ENCODE measurements at places on chromosomes 2 and 18.

DNA sequence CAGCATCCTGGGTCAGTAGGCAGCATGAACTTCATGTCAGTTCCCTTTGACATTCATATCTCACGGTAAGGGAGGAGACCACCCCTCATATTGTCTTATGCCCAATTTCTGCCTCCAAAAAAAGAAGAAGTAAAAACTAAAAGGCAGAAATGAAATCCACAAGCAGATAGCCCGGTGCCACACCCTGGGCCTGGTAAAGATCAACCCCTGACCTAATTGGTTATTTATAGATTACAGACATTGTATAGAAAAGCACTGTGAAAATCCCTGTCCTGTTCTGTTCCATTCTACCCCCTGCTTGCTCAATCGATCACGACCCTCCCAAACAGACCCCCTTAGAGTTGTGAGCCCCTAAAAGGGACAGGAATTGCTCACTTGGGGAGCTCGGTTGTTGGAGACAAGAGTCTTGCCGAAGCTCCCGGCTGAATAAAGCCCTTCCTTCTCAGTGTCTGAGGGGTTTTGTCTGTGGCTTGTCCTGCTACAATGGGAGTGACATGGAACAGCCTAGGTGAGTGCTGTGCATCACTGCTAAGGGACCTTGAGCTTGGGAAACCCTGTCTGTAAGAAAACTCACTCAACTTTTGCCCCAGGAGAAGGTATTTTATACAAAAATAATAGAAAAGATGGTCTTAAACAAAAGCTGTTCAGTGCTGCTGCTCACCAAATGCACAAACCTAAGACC is 11.1 kb downstream of the NDUFV2 start:
- no peak for DNase-seq

DNA sequence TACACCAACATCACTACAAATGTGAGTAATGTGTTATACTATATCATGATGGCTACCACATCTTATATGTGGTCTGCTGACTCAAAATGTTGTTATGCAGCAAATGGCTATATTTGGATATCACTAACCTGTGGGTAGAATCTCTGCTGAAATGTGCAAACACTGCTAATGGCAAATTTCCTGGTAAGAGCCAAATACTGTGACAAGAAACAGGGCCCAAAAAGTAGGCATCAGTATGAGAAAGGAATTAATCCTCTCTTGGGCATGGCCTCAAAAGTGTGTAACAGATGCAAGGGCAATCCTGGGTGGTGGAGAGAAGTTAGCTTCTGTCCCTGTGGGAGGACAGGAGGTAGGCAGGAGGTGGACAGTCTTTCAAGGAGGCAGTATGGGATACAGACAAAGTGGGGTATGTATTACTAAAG is 13.3 kb downstream of the ATF2 start:
- DNase-seq, result no peak

GRCh38 chr2:202267495-202267894 is 1.9 kb downstream of the NOP58 start:
- no peak for DNase-seq

DNA sequence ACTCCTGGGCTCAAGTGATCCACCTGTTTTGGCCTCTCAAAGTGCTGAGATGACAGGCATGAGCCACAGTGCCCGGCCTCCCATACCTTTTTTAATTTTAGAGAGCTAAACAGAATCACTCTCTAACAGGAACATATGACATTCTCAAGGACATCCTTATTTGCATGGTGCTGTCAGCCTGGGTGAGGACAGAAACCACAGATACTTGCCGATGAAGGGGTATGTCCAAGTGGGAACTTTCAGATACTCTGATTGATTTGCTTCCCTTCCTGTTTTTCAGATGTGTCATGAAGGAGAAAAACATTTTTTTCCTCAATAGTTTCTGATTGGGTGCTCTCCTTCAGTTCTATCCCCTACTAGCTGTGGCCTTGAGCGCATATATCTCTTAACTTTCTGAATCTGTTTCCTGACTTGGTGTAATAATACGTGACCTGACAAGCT is 49.6 kb downstream of the MYO3B start:
- no peak for DNase-seq

GRCh38 chr2:211994806-211995205 is 543.8 kb downstream of the ERBB4 start:
- DNase-seq, result no peak

- DNase-seq, result no peak
These were observed 262.2 kb downstream of the PHLPP1 start for GRCh38 chr18:62977512-62977911.

DNA sequence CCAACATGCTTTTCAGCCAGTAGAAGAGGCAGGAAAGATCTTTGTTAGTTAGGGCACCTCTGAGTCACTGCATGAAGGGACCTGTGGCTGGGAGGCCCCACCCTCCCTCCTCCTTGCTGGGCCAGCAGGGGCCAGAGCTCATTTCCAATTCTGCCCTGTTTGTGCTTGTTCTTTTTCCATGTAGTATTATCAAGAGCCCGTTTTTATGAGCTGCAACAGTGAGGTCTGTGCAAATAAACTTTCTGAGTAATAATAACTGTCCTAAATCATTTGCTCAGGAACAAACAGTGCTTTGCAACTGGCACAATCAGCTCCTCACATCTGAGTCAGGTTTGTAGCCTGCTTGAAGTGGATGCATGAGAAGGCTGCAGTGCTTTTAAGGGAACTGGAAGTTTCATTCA is 128.0 kb downstream of the ARL4C start:
- DNase-seq, result peak; percentile 49

All from NCI-H1417 (cell line).